ENCODE measurements at places on chromosomes 12 and 14. TPM values are rescaled to one million over a fixed set of nuclear protein-coding genes. Genes with fewer than 3 reads are reported as not detected.
A peak's percentile ranks its signal among the peaks of the same experiment; 100 is the strongest.

RNF212B gene
- total RNA-seq = not detected

TAS2R8 gene
- not detected for total RNA-seq

DNA sequence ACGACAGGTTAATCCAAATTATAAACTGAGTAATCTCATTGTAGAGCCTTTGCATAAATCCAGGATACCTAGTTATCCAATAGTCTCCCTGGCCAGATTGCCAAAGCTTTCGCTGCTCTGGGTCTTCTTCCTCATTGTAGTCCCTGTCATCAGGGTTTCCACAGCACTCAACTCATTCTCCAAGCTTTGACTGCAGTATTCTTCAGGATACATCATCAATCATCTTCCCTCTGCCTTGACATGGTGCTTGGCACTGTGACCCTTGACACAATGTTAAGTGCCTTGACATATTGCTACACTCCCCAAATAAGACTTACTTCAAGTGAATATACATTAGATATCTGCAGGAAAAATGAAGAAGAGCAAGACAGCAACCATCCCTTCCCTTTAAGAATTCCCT lies 60.1 kb upstream of the RESF1 start:
- DNase-seq = no peak

GRCh38 chr12:26566675-26567074 lies 266.3 kb downstream of the ITPR2 start:
- DNase-seq = no peak

DNA sequence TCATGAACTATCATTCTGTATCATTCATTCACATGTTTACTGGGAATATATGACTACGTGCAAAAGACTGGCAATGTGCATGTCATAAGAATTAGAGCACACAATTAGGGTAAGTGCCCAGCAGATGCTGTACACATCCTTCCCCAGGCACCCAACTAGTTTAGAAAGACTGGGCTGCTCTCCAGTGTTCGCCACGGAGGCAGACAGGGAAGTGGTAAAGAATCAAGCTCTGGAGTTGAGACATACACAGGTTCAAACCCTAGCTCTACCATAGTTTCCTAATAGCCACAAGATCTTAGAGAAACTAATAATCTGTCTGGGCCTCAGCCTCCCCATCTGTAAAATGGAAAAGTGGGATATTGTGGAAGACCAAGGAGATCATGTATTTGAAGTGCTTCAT lies 6.8 kb downstream of the TMCC3 start:
- DNase-seq = no peak

GRCh38 chr12:538731-539539 lies 79.2 kb downstream of the B4GALNT3 start:
- peak; percentile 94 for DNase-seq

- DNase-seq = peak; percentile 22
Observed at GRCh38 chr14:68510201-68511128, 282.4 kb downstream of the ZFP36L1 start.

ZFHX2 gene
- 0.10 TPM for total RNA-seq

DNA sequence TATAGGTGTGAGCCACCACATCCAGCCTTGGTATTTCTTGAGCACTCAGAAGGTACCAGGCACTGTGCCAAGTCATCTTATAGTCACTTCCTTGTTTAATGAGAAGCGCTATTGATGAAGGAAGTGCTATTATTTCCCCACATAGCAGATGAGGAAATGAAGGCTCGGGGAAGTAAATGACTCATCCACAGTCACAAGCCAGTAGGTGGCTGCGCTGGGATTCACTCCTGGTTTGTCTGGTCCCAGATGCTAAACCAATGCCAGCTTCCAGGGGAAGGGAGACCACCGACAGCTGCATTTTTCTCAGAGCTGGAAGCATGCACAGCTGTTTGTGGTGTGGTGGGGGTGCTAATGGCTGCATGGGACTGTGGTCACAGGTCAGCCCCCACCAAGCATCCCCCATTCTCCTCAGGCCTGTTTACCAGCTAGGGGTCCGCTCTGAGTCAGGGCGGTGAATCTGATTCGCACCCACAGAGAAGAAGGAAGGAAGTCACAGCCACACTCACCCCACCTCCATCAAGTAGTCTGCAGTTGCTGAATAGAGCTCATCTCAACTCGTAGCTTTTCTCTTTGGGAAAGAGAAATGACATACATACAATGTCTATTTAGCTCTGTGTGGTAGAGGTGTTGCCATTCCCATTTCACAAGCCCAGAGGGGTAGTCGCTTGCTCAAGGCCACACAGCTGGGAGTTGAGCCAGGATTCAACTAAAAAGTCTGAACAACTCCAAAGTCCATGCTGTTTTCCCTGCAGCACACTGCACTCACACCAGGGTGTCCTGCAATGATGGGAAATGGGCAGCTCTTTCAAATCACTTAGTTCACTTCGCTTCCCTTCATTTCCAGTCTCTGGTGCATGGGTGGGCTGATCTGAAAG lies 6.3 kb upstream of the LTBP2 start:
- peak; percentile 46 for DNase-seq

GRCh38 chr12:77888611-77889010 lies 57.9 kb downstream of the NAV3 start:
- DNase-seq = peak; percentile 29

DNA sequence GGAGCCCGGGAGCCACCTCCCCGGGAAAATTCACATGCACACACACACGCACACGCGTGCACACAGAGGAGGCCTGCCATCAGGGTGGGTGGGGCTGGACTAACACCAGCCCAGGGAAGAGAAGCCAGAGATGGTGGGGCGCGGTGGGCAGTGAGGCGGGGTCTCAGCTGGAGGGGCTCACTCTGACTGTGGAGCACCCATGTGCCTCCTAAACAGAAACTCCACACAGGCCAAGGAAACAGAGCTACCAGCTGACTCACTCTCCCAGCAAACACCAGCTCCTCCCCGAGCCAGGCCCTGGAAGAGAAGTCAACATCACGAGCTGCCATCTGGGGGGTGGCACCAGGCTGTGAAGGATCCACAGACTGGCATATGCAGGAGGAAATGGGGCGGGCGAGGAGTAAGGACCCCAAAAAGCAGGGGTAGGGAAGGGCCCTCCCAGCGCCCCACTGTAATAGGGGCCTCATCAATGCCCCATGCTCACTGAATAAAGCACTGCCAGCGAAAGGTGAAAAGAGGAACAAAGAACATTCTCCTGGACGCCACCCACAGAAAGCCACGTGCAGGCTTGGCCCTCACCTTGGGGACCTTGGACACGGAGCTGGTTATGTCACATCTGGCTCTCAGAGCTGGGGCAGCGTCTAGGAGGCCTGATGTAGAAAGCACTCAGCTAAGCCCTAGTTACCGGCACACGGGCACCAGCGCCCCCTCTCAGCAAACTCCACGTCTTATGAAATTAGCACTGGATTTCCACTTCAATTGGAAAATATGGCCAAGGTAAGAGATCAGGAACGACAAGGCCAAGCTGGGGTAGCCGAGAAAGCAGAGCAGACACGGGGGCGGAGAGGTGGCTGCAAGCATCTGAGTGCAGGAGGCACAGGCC lies 8.4 kb upstream of the INF2 start:
- DNase-seq = peak; percentile 82

ALG10B gene
- total RNA-seq = 2.4 TPM
